ENCODE measurements at places on chromosomes 6 and 20.

DNA sequence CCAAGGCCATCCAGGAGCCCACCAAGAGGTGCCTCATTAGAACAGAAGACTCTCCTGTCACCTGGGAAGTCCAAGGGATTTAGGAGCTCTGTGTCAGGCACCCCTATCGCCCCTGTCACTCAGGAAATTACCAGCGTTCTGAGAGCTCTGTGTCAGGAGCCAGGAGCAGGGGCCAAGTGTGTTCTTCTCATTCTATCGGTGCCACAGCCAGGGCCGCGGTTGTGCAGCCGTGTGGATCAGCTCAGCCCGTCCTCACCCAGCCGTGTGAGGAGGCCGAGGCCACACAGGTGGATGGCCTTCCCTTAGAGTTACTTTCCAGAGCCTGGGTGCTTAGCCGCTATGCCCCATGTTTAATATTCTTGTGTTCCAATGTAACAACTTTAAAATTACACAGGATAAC lies 9.8 kb downstream of the MTG2 start:
- no peak for DNase-seq

GRCh38 chr20:57940868-57941522 lies 231.2 kb upstream of the PMEPA1 start:
- DNase-seq: no peak

GRCh38 chr20:31719644-31720485 lies 2.8 kb downstream of the BCL2L1 start:
- DNase-seq: no peak

DNA sequence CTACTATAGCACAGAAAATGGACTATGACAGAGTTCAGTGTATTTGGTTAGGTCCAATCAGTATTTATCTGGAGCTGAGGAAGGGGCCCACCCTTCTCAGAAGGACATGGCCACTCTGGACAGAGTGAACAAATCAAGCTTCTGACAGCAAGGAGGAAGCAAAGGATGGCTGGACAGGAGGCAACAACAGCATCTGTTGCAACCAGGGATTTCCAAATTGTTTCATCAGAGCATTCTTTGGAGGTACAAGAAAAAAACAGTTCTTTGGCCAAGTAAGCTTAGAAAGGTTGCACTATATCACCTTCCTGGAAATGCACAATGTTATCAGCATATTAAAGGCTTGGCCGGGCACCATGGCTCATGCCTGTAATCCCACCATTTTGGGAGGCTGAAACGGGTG lies 118.7 kb upstream of the SLC22A16 start:
- DNase-seq: no peak

DNA sequence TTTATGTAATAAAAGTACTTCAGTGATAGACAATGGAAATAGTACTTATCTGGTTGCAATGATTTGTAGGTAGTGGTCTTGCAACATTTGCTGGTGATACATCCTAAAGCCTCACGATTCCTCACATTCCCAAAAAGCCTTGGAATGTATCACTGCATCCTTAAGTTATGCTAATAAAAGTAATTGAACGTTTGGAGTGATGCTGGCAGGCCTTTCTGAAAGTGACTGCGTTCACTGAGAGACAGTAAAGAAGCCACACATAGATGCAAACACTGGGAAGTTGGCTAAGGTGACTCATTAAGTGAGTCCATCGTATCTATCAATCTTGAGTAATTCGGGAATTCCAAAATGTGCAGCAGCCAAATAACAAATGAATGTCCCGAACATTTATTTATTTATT lies 444.1 kb upstream of the SOX4 start:
- DNase-seq: no peak

All from cortex of kidney (tissue), 1 donor.